DND-41 (cell line): ENCODE measurements at places on chromosomes 16 and 17.
A peak's percentile ranks its signal among the peaks of the same experiment; 100 is the strongest.

GRCh38 chr16:65118871-65119270 is 3.0 kb downstream of the CDH11 start:
- DNase-seq = no peak

DNA sequence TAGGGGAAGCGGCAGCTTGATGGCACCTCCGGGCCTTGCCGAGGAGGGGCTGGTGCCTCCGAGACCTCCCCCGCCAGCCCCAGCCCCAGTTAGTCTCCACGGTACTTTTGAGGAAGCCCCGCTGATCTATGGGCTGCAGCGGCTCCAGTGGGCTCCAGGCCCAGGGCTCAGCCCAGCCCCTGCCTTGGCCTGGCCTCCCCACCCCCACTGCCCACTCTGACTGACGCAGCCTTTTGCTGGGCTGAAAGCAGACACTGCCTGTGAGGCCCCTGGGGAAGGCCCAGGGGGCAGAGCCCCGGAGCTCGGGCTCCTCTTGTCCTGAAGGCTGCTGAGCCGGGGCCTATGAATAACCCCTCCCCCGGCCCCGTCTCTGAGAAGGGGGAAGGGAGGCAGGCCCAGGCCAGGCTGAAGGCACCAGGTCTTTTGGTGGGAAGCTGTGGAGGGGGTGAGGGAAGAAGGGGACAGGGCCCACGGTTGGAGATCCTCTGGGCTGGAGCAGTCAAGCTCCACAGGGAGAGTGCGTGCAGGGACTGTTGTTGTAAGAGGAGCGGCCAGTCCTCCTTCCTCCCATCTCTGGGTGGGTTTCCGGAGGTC is 7.5 kb upstream of the SMTNL2 start:
- DNase-seq = no peak

DNA sequence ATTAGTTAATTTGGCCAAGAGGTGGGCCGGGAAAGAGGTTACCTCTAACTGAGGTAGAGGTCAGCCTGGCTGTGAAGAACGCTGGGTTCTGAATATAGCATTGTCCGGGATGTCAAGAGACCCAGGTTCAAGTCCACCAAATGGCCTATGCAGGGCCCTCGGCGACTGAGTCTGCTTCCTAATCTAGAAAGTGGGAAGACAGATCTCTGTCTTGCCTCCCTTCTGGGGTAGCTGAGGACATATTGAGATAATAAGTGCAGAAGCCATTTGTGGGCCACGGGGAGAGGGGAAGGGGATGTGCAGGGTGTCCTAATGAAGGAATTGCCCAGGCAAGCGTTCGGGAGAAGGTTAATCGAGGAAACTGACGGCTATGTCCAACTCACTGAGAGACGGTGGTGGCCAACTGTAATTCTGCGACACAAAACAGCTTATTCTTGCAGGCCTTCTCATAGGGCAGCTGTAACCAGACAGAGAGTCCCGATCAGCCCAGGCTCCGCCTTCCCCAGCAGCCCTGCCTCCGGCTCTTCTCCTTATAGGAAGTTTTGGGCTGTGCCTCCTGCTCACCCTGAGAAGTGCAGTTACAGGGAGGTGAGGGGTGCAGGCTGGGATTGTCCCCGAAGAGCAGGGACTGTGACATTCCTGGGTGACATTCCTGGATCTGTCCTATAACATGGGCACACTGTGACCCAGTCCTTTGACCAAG is 15.9 kb downstream of the HASPIN start:
- no peak for DNase-seq

DNA sequence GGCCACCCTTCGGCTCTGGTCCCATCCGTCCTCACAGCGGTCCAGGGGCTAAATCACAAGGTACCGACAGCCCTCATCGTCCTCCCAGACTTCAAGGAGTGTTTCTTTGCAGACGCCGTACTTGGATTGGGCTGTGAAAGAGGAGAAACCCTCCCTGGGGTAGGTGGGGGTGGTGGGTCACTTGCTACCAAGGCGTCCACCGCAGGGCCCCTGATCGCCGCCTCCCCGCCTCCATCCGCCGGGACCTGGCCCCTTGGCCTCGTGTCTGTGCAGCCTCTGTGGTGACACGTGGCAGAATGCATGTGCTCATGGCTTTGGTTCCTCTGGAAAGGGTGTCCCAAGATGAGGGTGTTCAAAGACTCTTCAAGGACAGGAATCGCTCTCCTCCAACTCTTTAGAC is 151.4 kb downstream of the BANP start:
- no peak for DNase-seq

DNA sequence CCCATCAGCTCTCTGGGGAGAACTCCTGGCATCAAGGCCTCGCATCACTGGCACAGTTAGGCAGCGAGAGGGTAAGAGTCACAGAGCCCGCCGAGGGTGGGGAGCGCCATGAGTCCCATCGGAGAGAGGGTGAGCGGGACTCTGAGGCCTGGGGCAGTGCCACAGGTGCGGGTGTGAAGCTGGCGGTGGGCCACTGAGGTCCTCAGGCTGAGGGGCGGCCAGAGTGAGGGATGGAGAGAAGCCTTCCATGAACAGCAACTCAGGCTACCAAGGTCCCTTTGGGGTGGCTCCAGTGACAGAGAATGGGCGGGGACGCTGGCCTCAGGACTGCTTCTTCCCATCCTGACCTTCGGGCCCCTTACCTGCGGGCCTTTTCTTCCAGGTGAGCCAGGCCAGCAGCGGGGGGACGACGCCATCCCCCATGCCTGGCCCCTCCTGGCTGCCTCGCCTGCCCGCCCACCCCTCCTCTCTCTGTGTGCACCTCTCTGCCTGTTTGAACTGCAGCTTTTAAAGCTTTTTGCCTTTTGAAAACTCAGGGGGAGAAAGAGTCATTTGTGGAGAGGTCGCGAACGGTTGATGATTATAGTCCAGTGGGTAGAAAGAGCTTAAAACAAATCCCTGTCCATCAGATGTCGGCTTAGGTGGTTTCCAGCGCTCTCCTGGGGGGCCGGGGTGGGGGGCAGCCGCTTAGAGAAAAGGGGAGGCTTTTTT is 149.3 kb upstream of the GSE1 start:
- no peak for DNase-seq

DNA sequence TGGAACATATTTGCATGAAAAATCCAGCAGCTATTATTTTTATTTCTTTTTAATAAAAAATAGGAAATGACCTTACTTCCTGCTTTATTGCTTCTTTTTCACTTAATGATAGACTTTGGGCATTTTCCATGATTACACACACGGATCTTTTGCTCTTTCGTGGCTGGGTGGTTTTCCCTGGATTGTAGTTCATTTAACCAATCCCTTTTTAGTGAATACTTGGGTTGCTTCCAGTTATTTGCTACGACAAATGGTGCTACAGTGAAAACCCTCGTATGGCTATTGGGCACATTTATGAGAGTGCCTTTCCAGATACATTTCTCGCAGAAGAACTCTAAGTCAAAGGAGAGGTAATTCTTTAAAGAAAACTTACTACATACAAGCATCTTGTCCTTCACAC is 38.6 kb downstream of the FOXL1 start:
- DNase-seq = no peak

- no peak for DNase-seq
These were observed 393.6 kb downstream of the SOX9 start for GRCh38 chr17:72514321-72514861.

GRCh38 chr17:7023576-7024401 is 939 bp downstream of the BCL6B start:
- DNase-seq = peak; percentile 39

- no peak for DNase-seq
These were observed 41.4 kb upstream of the MMP2 start for GRCh38 chr16:55437625-55438024.

DNA sequence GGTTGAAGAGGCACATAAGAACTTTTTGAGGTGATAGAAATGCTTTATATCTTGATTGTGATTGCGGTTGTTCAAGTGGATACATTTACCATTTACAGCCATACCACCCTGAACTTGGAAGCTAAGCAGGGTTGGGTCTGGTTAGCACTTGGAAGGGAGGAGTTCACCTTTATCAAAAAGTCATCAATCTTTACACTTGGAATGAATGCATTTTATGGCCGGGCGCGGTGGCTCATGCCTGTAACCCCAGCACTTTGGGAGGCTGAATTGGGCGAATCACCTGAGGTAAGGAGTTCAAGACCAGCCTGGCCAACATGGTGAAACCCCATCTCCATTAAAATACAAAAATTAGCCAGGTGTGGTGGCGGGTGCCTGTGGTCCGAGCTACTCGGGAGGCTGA is 9.5 kb upstream of the GJD3 start:
- no peak for DNase-seq

DNA sequence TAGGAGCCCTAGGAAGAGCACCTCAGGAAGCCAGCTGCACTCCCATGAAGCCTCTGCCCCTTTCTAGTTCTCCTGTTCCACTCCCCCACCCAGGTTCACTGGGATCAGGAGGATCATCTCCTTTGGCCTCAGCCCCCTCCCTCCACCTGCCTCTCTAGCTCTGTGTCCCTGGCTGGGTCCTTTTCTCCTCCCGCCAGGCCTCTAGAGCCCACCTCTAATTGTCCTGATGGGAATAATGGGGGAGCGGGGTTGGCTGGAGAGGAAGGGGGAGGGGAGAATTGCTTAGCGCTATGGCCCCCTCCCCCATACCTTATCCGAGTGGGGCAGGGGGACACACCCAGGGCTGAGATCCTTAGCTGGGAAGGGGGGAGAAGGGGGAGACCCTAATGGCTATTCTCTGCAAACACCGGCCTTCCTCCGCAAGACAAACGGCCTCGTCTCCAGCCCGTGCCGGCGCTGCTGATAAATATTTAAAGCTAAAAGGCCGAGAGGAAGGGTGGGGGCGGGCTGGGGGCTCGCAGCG is 997 bp downstream of the HOXB7 start:
- DNase-seq = no peak

- DNase-seq = no peak
These were observed 237.1 kb downstream of the NTN1 start for GRCh38 chr17:9258115-9259015.

- DNase-seq = no peak
These were observed 704.3 kb downstream of the MAF start for GRCh38 chr16:78896280-78896679.

DNA sequence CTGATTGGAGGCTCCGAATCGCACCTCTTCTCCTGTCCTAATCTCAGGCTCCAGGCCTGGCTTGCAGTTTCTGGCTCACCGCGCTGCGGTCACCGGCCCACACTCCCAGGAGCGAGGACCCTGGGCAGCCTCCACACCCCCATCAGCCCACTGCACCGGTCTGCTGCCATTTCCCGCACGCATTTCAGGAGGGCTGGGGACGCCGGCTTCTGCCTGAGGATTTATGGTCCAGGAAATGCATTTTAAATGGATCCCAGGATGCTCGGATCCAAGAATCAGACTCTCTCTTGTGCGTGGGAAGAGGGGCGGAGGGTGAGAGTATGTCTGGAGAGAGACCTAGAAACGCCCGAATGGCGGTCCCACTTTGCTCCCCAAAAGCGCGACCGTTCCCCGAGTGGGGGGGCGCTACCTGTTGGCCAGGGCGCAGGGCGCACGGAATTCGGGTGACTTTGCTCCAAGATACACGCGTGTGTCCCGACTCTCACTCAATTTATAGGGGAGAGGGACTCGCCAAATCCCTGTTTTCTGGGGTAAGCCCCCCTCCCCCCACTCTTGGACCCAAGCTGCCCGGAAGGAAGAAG is 817 bp upstream of the JPH3 start:
- DNase-seq = no peak

DNA sequence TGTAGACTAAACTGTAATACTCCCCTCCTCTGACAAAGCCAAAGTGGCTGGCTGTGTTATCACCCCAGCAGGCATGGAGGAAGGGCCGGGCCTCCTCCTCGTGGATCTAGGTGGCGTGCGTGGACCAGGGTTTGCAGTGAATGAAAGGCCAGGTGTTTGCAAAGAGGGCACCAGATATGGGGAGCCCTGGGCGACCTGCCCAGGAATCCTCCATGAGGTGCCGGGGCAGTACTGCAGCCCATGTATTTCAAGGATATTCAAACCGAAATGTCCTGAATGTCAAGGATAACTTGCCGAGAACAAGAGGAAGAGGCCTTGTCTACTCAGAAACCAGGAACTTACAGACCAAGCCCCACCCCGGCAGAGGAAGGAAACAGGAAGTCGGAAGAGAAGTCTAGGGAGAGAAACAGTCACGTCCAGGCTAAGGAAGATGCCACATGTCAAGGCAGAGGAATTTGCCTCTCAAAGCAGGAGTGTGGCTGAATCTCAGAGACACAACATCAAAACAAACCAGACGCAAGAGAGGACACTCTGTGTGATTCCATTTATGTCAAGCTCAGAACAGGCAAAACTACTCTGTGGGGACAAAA is 13.7 kb upstream of the OSGIN1 start:
- DNase-seq = no peak

DNA sequence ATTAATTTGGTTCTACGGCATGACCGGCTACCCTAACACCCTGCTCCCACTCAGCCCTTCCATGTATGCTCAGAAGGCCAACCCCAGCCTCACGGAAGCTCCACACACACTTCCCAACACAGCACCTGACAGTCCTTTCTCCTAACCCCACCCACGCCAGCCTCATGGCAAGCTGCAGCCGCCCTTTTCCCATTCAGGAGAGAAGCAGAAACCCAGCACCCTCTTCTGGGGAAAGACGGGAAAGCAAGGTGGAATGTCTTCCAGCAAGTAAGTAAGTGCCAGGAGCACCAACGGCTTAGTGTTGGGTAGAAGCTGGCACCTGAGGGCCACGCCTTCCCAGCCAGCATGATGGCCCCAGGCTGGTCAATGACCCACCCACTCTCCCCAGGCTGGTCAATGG is 32.1 kb downstream of the ABR start:
- DNase-seq = peak; percentile 13

- DNase-seq = no peak
These were observed 12.0 kb downstream of the SRCAP start for GRCh38 chr16:30710971-30711370.

- no peak for DNase-seq
These were observed 9.1 kb upstream of the MSL1 start for GRCh38 chr17:40112718-40113109.

- no peak for DNase-seq
These were observed 77.3 kb downstream of the TMEM100 start for GRCh38 chr17:55645361-55645760.

DNA sequence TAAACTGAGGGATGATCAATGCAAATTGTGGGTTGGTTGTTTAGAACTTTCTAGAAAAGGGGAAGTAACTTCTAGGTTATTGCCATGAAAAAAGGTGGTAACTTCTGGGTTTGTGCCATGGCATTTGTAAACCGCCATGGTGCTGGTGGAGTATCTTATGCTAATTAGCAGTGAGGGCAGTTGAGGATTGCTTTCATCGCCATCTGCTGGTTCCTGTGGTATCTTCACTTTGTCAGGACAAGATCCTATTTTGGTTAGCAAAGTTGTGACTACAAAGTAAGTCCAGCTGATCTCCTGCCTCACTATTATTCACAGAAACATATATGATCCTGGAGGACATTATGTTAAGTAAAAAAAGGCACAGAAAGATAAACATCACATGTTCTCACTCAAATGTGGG is 1332.3 kb downstream of the CDH11 start:
- DNase-seq = no peak

- DNase-seq = no peak
These were observed 1.4 kb upstream of the MILR1 start for GRCh38 chr17:64447526-64447925.
